ENCODE measurements at places on chromosomes 3 and 15.

DNA sequence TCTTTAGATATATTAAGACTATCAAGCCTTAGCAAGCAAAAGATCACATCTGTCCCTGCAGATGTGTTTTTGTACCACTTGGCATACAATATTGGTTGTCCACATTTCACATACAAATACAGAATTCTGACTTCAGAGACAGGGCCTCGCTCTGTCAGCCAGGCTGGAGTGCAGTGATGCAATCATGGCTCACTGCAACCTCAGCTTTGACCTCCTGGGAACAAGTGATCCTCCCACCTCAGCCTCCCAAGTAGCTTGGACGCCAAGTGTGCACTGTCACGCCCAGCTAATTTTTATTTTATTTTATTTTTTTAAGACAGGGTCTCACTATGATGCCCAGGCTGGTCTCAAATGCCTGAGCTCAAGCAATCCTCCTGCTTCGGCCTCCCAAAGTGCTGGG, 53.0 kb upstream of the ACTL6A start:
- no peak for DNase-seq

DNA sequence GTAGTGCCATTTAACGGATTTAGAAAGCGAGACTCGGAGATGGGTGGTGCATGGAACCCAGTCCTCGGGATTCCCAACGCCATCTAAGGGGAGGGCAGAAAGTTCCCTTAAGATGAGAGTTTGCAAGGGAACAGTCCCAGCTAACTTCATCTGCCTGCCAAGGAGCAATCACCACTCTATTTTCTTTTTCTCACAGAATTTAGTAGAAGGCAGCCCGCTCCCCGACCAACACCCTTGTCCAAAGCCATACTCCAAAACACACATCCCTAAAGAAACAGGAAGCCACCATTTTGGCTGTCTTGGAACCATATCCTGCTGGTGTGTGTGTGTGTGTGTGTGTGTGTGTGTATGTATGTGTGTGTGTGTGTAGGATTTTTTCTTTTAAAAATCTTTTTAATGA, 7.1 kb upstream of the FGD5 start:
- DNase-seq = no peak

DNA sequence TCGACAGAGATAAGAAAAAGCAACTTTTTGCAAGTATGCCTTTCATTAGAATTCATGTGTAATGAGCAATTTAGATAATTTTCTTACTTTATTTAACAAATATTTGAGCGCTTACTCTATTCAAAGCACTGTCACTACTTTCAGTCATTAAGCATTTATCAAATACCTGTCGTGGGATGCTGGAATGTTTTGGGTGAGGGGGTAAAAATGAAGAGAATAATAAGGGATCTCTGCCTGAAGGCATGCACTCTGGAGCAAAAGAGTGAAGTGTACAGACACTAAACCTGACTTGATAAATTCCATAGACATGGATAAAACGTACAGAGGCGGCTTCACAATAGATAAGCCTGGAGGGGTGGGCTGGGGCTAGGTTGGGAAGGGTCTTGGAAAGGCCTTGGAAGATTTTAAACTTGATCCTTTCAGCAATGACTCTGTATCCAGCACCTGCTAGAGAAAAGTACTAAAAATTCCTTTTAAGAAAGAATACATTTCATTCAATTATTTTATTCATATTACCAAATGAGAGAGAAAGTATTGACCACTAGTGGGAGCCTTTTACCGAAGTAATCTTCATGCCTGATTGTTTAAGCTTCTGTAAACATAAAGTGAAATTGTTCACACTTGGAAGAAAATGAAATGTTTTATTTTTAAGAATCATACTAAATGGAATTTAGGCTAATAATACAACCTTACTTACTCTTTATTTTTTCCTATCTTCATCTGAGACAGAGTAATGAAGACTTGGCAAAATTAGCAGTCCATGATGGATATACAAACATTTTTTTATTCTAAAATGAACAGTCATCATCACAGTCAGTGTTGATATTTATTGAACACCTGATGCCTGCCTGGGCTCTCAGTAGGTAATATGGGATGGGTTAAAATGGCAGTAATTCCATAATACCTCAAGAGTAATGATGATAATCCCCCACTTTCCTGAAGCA, 113.2 kb downstream of the PPP2R3A start:
- no peak for DNase-seq

DNA sequence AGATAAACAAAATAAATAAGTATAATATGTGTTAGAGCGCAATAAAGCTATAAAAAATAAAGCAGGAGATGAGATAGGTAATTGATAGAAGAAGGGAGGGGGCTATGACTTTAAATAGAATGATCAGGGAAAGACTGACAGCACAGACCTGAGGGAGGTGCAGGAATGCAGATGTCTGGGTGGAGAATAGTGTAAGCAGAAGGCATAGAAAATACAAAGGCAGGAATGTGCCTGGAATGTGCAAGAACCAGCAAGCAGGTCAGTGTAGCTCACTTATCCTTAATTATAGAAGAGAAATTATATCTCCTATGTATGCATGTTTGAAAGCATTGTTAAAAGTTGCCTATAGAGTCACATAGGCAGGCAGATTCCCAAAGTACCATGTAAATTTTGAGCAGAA, 239.4 kb upstream of the SOX14 start:
- DNase-seq = no peak

GRCh38 chr3:14228681-14229470, 50.3 kb downstream of the LSM3 start:
- DNase-seq = no peak

DNA sequence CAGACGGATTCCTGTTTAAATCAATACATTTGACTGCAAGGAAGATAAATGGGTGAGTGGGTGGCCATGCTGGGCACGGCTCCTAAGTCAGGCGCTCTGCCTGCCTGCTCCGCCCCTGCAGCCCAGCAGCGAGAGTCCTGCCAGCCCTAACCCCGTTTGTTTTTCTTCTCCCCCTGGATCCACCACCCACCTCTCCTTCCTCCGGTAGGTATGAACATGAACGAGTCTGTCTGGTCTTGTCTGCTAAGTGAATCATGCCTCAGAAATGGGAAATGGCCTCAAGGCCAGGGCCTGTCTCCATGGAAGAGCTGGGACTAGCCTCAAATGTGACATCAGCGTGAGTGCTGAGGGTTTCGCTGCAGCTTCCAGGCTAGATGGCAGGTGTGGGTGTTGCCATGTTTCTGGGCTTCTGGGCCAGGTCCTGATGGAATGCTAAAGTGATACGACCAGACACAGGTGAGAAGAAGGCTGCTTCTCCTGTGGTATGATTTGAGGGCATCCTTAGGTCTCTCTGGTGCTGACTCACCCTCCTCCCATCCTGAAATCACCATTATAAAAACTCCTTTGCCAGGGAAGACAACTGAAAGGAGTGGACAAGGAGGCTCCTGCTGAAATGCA, 5.6 kb upstream of the FEM1B start:
- no peak for DNase-seq

GRCh38 chr15:63221346-63221745, 31.9 kb downstream of the RAB8B start:
- no peak for DNase-seq

- no peak for DNase-seq
Observed at GRCh38 chr3:12312010-12312409, 23.1 kb downstream of the PPARG start.

DNA sequence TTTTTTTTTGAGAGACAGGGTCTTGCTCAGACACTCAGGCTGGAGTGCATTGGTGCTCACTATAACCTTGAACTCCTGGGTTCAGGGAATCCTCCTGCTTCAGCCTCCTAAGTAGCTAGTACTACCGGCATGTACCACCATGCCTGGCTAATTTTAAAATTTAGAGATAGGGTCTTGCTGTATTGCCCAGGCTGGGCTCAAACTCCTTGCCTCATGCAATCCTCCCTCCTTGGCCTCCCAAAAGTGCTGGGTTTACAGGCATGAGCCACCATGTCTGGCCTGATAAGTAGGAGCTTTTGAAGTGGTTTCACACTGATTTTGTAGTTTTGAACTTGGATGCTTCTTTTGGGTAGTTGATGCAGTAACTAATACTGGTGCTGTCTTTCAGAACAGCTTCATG, 7.8 kb downstream of the MAP2K1 start:
- DNase-seq = no peak

DNA sequence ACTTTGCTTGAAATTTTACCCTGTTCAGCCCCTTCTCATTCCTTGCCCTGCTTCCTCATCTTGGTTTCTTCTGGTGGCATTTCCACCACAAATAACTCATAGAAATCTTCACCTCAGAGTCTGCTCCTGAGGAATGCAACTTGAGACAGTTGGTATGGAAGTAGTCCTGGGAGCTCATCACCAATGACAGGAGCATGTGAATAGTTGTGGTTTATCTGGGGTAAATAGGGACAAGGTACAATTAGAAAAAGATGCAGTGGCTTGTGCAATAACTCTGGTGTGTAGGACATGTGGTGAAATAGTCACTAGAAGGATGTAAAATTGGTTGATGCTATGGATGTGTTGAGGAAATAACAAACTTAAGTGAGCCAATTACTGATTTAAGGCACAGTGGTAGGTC, 72.7 kb upstream of the CHRNA7 start:
- DNase-seq = no peak

DNA sequence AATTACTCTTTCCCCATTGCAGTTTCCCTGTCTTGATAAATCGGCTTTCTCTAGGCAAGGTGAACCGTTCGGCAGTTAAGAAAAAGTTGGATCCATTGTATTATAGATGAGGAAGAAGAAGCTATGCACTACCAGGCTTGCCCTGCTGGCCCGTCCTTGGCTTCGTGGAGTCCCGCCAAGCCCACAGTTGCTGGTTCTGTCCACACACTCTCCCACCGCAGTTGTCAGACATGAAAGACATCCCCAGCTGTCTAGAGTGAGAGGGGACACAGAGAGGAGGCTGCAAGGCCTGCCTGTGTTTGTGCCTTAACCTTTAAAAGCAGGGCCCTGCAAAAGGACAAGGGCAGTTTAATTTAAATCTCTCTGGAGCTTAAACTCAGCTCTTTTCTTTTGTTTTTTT, 47.2 kb upstream of the PLCL2 start:
- DNase-seq = no peak

GRCh38 chr15:89761009-89761831, 10.2 kb upstream of the MESP1 start:
- no peak for DNase-seq

DNA sequence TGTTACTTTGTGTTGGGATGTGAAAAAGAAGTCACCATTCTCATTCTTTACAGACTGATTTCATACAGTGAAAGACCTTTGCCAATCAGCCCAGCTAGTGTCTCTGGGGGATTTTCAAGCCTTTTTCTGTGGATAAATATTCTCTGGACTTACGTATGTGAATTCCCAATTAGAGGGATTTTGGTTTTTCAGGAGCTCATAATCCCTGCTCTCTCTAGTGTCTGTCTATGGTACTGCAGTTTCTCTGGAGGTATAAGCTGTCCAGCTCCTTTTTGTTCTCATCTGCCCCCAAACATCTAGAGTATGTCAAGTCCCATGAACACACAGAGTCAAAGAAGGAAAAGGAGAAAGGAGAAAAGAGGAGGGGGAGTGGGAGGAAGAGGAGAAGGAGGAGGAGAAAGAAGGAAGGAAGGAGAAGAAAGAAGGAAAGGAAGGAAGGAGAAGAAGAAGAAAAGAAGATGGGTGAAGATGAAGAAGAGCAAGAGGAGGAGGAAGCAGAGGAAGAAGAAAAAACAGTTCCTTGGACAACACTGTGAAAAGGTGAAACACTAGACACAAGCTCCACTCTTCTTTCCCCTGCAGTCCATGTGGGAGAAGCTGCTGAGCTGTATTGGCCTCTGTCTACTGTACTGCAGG, 218.6 kb downstream of the GREM1 start:
- DNase-seq = no peak

DNA sequence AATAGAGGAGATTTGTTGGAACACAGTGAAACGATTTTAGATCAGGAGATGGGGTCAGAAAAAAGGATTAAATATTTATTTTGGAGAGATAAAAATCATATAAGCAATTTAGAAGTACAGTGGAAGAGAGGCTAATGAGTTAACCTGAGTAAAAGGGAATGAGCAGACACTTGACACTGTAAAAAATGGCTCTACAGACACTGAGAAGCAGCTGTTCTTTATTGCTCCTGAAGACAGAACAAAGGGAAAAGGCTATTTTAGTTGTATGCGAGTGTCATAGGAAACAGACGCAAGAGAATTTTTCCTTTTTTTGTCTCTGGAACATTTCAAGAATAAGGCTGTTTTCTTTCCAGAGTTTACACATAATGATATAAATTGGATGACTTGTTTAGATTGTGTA, 34.3 kb downstream of the ASTE1 start:
- DNase-seq = peak; percentile 19

GRCh38 chr3:38490281-38491030, 5.7 kb upstream of the EXOG start:
- no peak for DNase-seq

GRCh38 chr3:186281176-186281575, 80.9 kb downstream of the DGKG start:
- no peak for DNase-seq

GRCh38 chr3:66199089-66199473, 21.7 kb upstream of the SLC25A26 start:
- DNase-seq = no peak

- DNase-seq = no peak
Observed at GRCh38 chr3:150577855-150578254, 25.3 kb upstream of the SELENOT start.

- no peak for DNase-seq
Observed at GRCh38 chr3:172057059-172057458, 17.7 kb downstream of the FNDC3B start.

DNA sequence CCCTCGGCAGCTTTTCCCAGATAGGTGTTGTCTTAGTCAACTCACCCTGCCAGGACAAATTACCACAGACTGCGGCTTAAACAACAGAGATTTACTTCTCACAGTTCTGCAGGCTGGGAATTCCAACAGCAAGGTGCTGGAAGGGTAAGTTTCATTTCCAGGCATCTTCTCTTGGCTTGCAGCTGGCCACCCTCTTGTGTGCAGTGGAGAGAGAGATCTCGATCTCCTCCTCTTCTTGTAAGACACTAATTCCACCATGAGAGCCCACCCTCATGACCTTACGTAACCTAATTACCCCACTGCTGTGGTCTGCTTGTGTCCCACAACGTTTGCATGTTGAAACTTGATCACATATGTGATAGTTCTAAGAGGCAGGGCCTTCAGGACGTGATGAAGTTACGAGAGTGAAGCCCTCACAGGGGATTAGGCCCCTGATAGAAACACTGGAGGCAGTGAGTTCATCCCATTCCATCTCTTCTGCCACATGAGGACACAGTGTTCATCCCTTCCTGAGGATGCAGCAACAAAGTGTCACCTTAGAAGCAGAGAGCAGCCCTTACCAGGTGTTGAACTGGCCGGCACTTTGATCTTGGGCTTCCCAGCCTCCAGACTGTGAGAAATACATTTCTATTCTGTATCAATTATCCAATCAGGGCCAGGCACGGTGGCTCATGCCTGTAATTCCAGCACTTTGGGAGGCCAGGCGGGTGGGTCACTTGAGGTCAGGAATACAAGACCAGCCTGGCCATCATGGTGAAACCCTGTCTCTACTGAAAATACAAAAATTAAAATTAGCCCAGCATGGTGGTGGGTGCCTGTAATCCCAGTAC, 247.7 kb downstream of the PLCL2 start:
- no peak for DNase-seq

- DNase-seq = no peak
Observed at GRCh38 chr15:100596792-100597191, 5.2 kb downstream of the LINS1 start.
